ENCODE measurements at places on chromosomes 1 and 21.

DNA sequence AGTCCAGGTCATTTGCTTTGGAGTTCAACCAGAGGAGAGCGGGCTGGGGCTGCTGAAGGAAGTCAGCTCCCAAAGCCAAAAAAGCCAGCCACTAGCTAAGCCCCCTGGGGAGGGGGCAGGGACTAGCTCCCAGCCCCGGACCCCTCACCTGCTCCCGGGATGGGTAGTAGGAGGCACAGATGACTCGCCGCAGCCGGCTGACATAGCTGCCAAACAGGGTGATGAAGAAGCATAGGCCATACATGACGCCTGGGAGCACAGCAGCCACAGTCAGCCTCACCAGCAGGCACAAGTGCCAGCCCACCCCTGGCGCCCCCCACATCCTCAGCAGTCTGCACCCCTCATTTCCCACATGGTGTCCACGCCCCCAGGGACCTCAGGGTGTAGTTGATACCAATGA is 7.4 kb downstream of the DCST2 start:
- no peak for DNase-seq

DNA sequence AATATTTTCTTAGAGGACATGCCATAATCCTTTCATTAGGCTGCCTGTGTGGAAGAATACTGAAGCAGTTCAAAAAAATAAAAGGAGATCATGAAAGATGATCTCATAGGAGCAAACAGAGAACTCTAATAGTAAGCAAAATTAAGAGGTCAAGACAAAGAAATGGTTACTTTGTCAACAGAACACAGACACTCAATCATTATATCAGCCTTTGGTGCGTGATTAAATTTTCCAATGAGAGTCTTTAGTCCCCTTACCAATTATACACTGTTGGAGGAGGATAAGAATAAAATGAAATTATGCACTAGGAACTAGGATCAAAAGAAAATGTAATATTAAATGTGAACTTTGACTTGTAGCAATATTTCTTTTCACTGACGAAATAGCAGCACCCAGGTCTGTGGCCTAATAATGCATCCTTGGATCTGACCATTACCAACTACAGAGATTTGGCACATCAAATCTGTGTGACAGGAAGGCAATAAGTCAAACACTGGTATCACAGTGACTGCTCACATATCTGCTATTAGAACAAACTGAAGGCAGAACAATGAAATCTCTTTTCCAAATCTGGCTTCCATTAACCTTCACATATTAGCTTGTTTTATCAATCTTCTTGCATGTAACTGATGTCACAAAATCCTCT is 1812.9 kb downstream of the PLA2G4A start:
- no peak for DNase-seq

DNA sequence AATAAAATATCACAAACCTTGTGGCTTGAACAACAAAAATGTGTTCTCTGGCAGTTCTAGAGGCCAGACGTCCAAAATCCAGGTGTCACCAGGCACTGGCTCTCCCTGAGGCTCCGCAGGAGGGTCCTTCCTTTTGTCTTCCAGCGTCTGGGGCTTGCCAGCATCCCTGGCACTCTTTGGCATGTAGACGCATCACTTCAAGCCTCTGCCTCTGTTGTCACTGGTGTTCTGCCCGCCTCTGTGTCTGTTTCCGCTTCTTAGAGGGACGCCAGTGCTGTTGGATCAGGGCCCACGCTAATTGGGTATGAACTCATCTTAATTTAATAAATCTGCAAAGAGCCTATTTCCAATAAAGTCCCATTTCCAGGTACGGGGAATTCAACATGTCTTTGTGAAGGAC is 273.7 kb upstream of the C1orf174 start:
- no peak for DNase-seq

DNA sequence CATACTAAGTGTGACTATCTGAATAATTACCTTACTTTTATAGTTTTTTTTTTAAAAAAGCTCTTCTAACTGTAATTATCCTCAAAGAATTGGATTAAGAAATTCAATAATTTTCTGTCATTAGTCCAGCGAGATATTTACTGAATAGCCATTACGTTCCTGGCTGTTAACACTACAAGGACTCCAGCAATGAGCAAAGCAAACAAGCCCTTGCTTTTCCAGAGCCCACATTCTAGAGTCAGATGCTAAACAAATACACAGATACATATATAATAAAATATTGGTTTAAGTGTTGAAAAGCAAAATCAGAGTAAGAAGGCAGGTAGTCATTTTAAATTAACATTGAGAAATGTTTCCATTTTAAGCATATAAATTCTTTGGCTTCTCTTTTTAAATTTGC is 118.4 kb downstream of the ATF6 start:
- no peak for DNase-seq
